ENCODE measurements at places on chromosomes 5 and 9. TPM values are rescaled to one million over a fixed set of nuclear protein-coding genes. Genes with fewer than 3 reads are reported as not detected.

DNA sequence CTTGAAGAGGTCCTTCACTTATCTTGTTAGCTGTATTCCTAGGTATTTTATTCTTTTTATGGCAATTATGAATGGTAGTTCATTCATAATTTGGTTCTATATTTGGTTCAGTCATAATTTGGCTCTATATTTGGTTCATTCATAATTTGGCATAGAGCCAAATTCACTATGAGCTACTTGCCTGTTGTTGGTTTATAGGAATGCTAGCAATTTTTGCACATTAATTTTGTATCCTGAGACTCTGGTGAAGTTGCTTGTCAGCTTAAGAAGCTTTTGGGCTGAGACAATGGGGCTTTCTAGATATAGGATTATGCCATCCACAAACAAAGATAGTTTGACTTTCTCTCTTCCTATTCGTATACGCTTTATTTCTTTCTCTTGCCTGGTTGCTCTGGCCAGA, 142.2 kb downstream of the PLCXD3 start:
- DNase-seq, result no peak

DNA sequence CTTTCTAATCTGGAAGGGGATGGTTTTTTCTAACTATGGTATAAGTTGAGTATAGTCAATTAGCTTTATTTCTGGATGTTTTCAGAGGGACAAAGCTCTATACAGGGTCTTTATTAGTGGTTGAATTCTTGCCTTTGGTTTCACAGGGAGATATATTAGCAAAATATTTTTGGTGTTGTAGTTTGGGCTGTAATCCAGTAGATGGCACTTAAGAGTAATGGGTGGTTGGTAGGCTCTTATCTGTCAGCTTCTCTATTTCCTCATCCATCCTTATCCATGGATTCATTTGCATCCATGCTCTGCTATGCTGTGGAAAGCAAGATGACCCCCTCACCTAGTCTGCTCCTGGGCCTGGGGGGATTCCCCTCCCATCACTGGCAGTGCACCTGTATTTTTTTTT, 363.6 kb upstream of the CYLC2 start:
- no peak for DNase-seq

DNA sequence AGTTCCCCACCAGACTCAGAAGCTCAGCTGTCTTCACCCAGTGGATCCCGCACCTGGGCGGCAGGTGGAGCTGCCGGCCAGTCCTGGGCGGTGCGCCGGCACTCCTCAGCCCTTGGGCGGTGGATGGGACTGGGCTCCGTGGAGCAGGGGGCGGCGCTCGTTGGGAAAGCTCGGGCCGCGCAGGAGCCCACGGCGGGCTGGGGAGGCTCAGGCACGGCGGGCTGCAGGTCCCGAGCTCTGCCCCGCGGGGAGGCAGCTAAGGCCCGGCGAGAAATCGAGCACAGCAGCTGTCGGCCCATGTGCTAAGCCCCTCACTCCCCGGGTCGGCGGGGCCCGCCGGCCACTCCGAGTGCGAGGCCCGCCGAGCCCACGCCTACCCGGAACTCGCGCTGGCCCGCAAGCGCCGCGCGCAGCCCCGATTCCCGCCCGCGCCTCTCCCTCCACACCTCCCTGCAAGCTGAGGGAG, 560.0 kb downstream of the BRINP1 start:
- DNase-seq, result no peak

DNA sequence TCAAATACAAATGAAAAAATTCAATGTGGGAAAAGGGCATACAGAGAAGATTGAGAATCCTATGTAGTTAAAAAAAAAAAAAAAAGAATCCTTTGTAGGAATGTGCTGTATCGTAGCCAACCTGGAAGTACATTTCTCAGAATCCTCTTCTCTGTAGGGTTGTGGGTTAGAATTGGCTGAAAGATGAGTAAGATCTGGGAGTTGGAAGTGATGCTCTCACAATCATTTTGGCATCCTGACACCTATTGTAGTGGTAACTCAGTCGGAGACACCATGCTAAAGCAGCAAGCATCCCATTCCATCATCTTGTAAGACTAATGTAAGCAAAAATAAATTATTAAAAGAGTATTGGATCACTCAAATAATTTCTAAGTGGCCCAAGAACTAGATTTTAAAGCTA, 30.6 kb downstream of the MRPL22 start:
- DNase-seq, result no peak

DNA sequence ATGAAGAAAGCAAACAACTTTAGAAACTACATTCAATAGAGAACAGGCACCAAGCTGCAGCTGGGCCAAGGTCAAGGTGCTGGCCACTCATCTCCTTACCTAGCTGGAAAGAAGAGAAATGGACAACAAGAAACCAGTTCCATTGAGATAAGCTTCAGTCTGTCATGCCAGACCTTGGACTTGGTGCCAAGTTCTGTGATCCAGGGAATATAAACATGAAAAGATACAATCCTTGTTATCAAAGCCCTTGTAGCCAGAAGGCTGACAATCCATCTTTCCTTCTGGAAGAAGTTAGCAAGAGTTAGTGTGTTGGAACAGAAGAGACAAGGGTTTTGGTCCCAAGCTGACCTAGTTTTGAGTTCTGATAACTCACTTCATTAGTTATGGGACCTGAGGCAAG, 227.5 kb downstream of the ACTL7B start:
- no peak for DNase-seq

GRCh38 chr5:142900927-142901326, 130.8 kb downstream of the ARHGAP26 start:
- no peak for DNase-seq

DNA sequence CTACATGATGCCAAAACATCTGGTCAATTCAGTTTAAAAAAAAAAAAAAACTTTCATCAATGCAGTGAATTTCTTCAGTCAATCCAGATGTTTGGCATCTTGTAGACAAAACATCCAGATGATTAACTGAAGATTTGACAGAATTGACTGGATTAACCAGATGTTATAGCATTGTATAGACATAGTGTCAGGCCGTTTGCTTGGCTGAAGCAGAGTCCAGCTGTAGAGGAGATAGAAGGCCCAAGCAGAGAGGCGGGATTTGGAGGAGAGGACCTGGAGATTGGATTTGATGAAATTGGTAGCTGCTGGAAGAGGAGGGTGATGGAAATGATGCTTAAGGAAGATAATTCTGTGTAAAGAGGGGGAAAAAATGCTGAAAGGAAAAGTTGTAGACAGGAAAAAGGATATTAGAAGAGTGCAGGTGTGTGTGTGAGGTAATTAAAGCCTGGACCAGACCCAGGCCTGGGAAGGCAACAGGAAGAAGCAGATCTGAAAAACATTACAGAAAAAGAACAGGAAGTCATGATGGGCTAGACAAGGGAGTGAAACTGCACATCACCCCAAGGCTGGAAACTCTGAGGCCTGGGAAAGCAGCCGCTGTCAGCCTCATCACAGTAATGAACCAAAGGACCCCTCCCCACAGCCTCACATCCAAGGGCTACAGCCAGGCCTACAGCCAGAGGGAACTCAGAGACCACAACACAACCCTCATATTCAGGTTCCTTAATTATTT, 258.3 kb downstream of the CWC27 start:
- no peak for DNase-seq

GRCh38 chr5:136979131-136979530, 520.0 kb downstream of the SPOCK1 start:
- DNase-seq, result no peak

DNA sequence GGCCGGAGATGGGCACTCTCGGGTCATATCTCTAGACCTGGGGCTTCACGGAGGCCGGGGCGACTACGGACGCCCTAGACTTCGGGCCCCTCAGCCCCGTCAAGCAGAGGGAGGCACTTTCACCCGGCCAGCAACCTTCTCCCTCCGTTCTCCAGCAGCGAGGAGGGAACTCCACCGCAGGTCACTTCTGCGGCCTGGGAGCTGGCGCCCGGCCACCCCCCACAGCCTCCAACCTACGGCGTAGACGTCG, 201 bp downstream of the DOLK start:
- no peak for DNase-seq

DNA sequence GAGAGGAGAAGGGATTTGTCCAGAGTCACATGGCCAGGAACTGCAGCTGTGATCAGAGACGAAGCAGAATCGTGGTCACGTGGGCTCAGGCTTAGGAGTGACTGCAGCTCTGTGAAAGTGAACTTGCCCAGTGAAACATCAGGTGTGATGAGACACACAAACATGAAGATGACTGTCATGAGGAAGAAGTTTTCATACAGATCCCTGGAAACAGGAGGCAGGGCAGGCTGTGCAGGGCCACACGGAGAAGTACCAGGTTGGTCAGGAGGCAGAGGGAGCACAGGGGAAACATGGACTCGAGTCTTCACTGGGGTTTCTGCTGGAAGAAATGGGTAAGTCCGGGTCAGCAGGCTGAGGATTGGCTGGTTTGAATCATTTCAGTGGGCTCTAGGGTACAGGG, 64.1 kb downstream of the BARX1 start:
- DNase-seq, result no peak

DNA sequence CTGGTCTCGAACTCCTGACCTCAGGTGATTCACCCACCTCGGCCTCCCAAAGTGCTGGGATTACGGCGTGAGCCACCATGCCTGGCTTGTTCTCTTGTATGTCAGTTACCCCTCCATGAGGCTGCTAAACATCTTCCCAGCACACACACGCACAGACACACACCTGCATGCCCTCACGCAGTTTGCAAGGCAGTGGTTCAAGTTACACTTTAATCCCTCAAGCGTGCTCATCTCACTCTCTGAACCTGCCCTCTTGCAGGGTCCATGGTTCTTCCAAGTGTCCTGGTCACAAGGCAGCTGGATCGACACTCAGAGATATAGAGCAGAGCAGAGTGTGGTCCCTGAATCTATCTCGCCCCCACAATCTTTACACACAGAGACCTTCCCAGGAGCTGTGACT, 34.1 kb upstream of the RUFY1 start:
- DNase-seq, result no peak

- no peak for DNase-seq
Measured at GRCh38 chr9:68970151-68970550, 43.8 kb downstream of the PRKACG start.

DNA sequence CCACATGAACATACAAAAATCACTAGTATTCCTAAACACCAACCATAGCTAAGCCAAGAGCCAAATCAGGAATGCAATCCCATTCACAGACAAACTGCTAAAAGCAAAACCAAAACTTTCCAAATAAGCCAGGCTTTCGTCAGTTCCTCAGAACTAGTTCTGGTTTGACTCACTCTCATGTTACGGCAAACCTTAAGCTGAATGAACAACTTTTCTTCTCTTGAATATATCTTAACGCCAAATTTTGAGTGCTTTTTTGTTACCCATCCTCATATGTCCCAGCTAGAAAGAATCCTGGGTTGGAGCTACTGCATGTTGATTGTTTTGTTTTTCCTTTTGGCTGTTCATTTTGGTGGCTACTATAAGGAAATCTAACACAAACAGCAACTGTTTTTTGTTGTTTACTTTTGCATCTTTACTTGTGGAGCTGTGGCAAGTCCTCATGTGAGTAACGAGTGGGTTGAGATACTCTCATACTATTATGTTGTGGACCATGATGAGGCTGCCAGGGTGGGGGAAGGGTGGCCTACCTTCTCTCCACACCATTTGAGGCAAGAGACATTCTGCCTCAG, at the start of gene PDCD1LG2:
Gene PDCD1LG2 (plus strand): TSS at position 172 of the 572 bp plus-strand sequence. CDS start 12,016 bp downstream, outside the sequence.
- no peak for DNase-seq

The MEIKIN gene
- total RNA-seq, result 1.2 TPM

The TAF11L5 gene
- not detected for total RNA-seq

The PCDHGA2 gene
- total RNA-seq, result 0.09 TPM

The ADRA1B gene
- not detected for total RNA-seq

The CIZ1 gene
- 149 TPM for total RNA-seq

The FOXD1 gene
- total RNA-seq, result not detected

The WNT8A gene
- total RNA-seq, result not detected

Data from activated naive CD8-positive, alpha-beta T cell treated with anti-CD3 and anti-CD28 coated beads, Interleukin-2, amount 10 ng/mL, durations not matched to agents 7 days and 5 days (primary cell).